Neural crest cell (in vitro differentiated cells): ENCODE measurements at places on chromosomes 3 and 15. TPM values are rescaled to one million over a fixed set of nuclear protein-coding genes. Genes with fewer than 3 reads are reported as not detected.

- no peaks in the 10 kb centered on the region for H3K27me3 ChIP-seq
- H3K36me3 ChIP-seq = no peaks in the 10 kb centered on the region
- H3K4me3 ChIP-seq = no peak overlapping the region
- no peak for DNase-seq
- H3K4me1 ChIP-seq = no peaks in the 10 kb centered on the region
Measured at GRCh38 chr3:152105446-152105845, 163.3 kb upstream of the MBNL1 start.

- DNase-seq = no peak
- H3K4me3 ChIP-seq = no peak overlapping the region
- no peaks in the 10 kb centered on the region for H3K36me3 ChIP-seq
- no peaks in the 10 kb centered on the region for H3K27me3 ChIP-seq
- no peaks in the 10 kb centered on the region for H3K4me1 ChIP-seq
Measured at GRCh38 chr3:102444101-102444500, 9.3 kb downstream of the ZPLD1 start.

DNA sequence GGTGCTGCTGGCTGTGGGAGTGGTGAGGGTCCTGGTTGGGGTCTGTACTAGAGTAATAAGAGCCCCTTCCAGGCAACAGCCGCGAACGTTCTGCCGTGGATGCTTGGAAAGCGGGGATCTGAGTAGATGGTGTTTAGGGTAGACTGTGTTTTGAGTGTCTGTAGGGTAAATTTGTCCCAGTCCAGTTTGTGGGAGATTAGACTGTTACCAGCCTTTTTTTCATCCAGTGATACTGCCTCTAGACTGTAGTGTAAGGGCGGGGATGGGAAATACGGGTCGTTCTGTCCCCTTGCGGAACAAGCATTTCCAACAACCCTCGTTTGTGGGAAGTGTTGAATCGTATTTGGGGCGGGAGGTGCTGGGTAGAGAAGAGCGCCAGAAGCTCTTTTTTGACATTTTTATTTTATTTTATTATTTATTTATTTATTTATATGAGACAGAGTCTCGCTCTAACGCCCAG lies 424 bp downstream of the HAUS2 start:
- no peaks in the 10 kb centered on the region for H3K36me3 ChIP-seq
- H3K4me3 ChIP-seq = peak overlapping the region; percentile 96
- peak overlapping the region; percentile 94 for H3K27ac ChIP-seq

DNA sequence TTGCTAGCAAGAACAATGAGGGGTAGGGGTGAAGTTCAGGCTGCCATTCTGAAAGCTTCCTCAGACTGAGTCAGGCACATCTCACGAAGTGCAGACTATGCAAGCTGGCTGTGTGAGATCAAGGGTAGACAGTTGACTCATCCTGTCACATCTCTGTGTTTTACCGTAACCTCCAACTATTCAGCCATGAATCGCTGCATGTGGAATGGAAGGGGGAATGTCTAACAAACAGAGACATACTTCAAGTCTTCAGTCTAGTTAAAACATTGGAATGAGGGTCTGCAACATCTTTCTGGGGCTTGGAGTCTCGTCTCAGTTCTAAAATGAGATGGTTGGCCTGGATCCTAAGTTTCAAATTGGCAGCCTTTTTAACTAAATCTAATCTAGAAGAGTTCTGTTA lies 25.9 kb downstream of the AGTR1 start:
- H3K27me3 ChIP-seq = no peaks in the 10 kb centered on the region
- H3K4me1 ChIP-seq = peaks cover 14% of the 10 kb centered on the region
- H3K36me3 ChIP-seq = no peaks in the 10 kb centered on the region
- H3K27ac ChIP-seq = no peak overlapping the region
- no peak for DNase-seq
- no peak overlapping the region for H3K4me3 ChIP-seq

DNA sequence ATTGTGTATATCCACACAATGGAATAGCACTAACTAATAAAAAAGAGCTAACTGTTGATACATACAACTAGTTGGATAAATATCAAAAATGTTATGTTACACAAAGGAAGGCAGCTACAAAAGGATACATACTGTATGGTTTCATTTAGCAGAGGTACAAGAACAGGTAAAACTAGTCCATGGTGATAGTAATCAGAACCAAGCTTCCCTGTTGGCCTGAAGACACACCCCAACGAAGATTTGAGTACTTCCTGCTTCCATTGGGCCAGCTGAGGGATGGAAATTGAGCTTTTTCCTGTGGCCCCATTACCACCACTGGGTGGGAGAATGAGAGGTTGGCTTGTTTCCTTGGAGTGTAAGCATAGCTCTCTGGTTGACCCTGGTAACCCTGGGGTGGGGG lies 117.3 kb upstream of the CADPS start:
- H3K36me3 ChIP-seq = no peaks in the 10 kb centered on the region
- DNase-seq = no peak
- H3K27ac ChIP-seq = no peak overlapping the region
- H3K4me3 ChIP-seq = no peak overlapping the region

UTS2B gene
- total RNA-seq = 0.70 and 0.96 TPM in 2 replicates

- H3K27ac ChIP-seq = peak overlapping the region; percentile 48
- no peak overlapping the region for H3K4me3 ChIP-seq
- peaks cover 6% of the 10 kb centered on the region for H3K27me3 ChIP-seq
- H3K36me3 ChIP-seq = no peaks in the 10 kb centered on the region
Measured at GRCh38 chr3:123344175-123344906, 104.5 kb downstream of the ADCY5 start.

LRRN1 gene
- total RNA-seq = 77.6 and 85.2 TPM in 2 replicates

BNC1 gene
- total RNA-seq = 0.25 and 0.35 TPM in 2 replicates

HRG gene
- total RNA-seq = not detected in 2 replicates

GRCh38 chr3:46222435-46223161 lies 14.5 kb upstream of the CCR1 start:
- no peaks in the 10 kb centered on the region for H3K4me1 ChIP-seq
- no peaks in the 10 kb centered on the region for H3K36me3 ChIP-seq
- H3K27me3 ChIP-seq = peaks cover 23% of the 10 kb centered on the region
- H3K4me3 ChIP-seq = no peak overlapping the region

DNA sequence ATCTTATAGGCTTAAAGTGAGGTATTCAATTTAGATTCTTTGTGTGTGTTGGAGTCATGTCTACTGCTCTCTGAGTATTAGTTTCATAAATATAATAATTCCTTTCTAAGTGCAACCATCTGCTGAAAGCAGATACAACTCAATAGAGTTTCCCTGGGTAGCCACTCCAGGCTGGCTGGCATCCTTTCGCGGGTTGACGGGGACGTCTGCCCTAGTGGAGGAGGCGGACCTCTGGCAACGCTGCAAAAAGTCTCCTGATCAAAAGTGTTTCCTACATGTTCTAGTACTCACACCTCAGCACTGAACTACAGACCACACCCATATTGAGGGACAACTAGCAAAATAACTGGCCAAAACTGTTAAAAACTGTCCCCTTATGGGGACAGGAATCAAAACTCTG lies 2.5 kb downstream of the MOBP start:
- no peaks in the 10 kb centered on the region for H3K36me3 ChIP-seq
- H3K4me1 ChIP-seq = peaks cover 10% of the 10 kb centered on the region
- H3K27me3 ChIP-seq = no peaks in the 10 kb centered on the region
- no peak for DNase-seq
- H3K27ac ChIP-seq = no peak overlapping the region
- no peak overlapping the region for H3K4me3 ChIP-seq

DNA sequence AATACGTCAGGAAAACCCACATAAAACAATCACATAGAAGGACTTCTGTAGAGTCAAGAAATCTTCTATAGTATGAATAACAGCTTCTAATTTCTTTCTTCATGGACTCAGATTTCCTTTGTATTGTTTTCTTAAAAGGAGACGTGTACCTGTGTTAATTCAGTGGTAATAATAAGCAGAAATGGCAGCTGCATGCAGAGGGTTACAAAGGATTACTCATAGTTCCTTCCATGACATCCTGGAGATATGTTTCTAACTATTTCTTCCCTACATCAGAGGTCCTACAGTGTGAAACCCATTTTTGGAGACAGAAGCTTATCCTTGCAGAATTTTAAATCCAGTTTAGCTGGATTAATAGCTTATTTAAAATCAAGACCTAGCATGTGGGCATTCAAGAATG lies 36.1 kb downstream of the FBXL22 start:
- peaks cover 3% of the 10 kb centered on the region for H3K4me1 ChIP-seq
- no peaks in the 10 kb centered on the region for H3K27me3 ChIP-seq
- DNase-seq = no peak
- H3K4me3 ChIP-seq = no peak overlapping the region

DNA sequence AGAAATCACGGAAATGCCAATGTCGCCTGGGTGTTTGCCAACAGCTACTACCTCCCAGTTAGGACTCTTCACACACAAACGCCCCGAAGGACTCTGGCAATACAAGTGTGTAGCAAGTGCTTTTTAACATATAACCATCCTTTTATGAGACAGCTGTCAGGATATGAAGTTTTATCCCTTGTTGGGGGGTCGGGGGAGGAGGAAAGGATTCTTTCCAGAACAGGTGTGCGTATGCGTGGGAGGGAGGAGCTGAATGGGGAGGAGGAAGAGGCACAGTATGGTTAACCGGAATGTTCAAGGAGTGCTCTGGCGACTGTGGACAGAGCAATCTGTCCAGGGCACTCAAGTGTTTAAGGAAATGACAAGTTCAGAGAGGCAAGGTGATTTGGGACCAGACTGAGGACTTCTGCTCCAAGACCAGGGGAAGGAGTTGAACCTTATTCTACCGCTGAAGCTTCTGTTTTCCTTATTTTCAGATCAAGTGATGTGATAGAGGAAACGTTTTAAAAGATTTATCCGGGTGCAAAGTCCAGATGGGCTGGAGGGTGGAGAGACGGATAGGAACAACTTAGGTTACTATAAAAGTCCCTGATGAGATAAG lies 1.3 kb downstream of the TSPAN3 start:
- H3K4me3 ChIP-seq = peak overlapping the region; percentile 92
- DNase-seq = no peak
- peaks cover 51% of the 10 kb centered on the region for H3K4me1 ChIP-seq
- no peaks in the 10 kb centered on the region for H3K27me3 ChIP-seq
- H3K36me3 ChIP-seq = peaks cover 2% of the 10 kb centered on the region

ETV5 gene
- 61.0 and 63.4 TPM in 2 replicates for total RNA-seq

DNA sequence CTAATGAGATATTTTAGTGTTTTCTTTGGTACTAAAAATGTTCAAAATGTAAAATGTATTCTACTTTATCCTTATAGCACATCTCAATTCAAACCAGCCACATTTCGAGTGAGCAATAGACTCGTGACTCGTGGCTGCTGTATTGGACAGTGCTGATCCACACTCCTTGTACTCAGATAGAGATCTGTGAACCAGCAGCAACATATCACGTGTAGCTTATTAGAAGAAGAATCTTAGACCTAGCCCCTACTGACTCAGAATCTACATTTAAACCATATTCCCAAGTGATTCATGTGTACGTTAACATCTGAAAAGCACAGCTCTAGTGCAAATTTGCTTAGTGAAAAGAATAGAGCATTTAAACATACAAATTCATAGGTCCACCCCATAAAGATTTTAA lies 130.9 kb downstream of the IL1RAP start:
- H3K27me3 ChIP-seq = no peaks in the 10 kb centered on the region
- H3K36me3 ChIP-seq = no peaks in the 10 kb centered on the region
- H3K4me1 ChIP-seq = peaks cover 5% of the 10 kb centered on the region

KCNAB1 gene
- 0.18 and 0.79 TPM in 2 replicates for total RNA-seq

GRCh38 chr3:73442886-73443285 lies 181.9 kb downstream of the PDZRN3 start:
- peaks cover 12% of the 10 kb centered on the region for H3K4me1 ChIP-seq
- H3K4me3 ChIP-seq = no peak overlapping the region
- DNase-seq = no peak
- no peaks in the 10 kb centered on the region for H3K36me3 ChIP-seq
- no peaks in the 10 kb centered on the region for H3K27me3 ChIP-seq
- no peak overlapping the region for H3K27ac ChIP-seq

DNA sequence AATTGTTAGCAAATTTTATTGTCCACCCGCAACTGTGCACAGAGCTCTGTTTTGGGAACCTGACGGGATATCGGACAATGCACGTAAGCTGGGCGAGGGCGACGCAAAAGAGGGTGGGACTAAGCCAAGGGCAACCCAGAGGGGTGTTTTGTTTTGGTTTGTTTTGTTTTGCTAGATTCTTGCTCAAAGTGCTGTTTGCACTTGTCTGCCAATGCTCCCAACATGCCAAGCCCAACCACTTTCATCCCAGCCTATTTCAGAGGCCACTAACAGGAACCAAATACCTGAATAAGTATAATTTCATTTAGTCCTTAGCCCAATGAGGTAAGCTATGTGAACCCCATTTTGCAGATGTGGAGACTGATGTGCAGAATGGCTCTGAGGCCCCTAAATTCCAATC lies 9.7 kb upstream of the CMTM7 start:
- DNase-seq = no peak
- no peak overlapping the region for H3K27ac ChIP-seq
- peaks cover 39% of the 10 kb centered on the region for H3K4me1 ChIP-seq

- H3K4me3 ChIP-seq = no peak overlapping the region
- no peak overlapping the region for H3K27ac ChIP-seq
- H3K4me1 ChIP-seq = peaks cover 18% of the 10 kb centered on the region
- no peaks in the 10 kb centered on the region for H3K27me3 ChIP-seq
Measured at GRCh38 chr15:61524086-61524485, 295.0 kb upstream of the RORA start.

EHHADH gene
- 2.8 and 2.9 TPM in 2 replicates for total RNA-seq

DNA sequence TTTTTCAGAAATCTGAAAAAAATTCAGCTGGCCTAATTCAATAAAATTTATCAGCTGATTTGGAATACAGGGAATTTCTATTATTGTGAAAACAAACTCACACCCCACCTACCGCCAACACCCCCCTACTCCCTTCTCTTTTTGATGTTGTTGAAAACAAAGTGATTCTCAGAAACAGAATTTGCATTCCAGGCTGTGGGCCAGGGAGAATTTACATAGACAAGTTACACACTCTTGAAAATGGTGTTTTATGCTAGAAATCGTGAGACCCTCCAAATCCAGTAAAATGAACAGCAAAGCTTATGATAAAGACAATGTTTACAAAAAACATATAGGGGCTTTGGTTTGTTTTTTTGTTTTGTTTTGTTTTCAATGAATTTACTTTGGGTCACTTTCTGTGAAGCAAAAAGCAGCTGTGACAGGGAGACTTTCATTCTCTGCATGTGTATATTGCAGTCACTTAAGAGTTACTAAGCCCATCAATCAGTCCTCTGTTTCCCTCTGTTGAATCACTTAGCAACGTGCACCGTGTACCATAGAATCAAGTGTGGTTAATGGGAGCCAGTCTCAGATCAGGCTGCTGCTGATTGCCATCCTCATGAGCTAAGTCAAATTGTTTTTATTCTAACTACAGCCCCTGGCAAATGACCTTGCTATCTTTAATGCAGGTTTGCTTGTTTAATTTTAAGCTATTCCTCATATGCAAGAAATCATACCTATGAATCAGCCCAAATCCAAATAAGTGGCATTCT lies 159.8 kb downstream of the ALCAM start:
- H3K27ac ChIP-seq = peak overlapping the region; percentile 92
- DNase-seq = no peak
- H3K27me3 ChIP-seq = no peaks in the 10 kb centered on the region

CCR9 gene
- not detected in 2 replicates for total RNA-seq
